ENCODE measurements at places on chromosomes 6 and 20.

DNA sequence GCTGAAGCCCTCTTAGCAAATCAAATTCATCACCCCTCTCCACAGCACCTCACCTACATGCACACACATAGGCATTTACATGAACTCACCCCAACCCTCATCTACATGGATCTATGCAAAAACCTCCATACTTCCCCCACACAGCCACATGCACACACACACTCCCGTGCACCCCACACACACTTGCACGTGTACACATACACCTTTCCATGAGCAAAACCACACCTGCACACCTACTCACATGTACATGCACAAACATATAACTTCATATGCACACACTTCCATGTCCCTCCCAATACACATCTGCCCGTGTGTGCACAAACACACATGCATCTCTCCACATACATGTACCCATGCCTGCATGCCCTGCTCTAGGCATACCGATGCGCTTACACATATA, 23.3 kb downstream of the CST5 start:
- DNase-seq = no peak

DNA sequence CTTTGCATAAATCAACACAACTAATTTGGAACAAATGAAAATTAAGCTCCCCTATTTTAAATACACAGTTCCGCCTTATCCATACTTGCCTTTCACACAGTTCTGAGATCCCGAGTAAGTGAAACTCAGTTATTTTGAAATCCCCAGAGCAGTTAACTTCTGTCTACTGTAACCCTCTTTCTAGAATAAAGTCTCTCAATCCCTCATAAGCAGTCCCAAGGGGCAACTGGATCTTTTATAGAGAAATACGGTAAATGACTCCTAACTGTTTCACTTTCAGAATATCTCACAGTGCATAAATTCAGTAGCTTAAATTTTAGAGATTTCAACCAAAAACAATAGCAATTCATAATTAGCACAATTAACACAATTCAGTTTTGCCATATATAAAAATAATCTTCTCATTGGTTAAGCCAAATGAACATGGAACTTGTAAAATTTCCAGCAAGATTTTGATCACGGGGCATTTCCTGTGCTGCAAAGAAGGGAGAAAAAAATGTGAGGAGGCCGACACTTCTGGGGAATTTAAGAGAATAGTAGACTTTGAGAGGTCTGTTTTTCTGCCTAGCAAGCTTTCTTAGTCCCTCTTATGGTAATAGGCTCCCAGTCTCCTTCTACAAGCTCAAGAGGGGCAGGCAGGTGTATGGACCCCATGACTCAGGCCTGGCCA, 78.3 kb downstream of the KIF6 start:
- no peak for DNase-seq

- peak; percentile 26 for DNase-seq
These were observed 7.9 kb downstream of the AGPAT4 start for GRCh38 chr6:161265975-161266374.

DNA sequence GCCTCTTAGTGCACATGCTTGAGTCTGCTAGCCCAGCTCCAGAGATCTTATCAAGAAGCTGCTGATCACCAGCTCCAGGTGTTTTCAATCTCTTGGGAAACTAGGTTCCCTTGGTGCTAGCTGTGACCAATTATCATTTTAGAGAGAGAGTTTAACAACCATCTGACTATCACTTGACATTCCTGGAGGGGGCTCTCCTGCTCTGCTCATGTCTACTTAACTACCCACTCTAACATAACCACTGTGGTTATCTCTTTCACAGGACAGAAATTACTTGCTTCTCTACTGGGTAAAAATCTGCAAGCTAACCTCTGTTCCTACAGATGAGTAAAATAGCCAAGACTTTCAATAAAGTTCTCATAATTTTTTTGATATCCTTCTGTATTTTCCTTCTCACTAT, 823.4 kb upstream of the GJE1 start:
- no peak for DNase-seq

DNA sequence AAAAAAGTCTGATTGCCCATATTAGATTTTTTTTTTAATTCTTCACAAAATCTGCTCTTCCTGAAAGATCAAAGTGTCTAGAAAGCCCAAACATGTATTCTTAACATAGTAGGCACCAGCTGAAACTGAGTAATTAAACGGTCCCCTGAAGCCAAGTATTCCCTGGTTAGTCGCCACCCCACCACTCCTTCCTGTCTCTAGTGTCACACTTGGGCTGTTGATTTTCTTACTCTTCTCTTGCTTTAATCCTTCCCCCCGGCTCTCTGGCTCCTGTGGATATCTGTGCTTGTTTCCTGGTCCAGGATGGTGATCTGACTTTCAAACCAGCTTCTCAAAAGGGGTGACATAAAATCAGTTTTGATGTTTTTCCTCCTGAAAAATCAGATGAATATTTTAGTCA, 162.9 kb downstream of the QKI start:
- no peak for DNase-seq

- no peak for DNase-seq
These were observed 52.9 kb upstream of the UNC93A start for GRCh38 chr6:167238146-167238693.

GRCh38 chr6:56387621-56388414, 140.4 kb upstream of the COL21A1 start:
- no peak for DNase-seq

- DNase-seq = no peak
These were observed 34.0 kb upstream of the SCGN start for GRCh38 chr6:25617997-25618396.

DNA sequence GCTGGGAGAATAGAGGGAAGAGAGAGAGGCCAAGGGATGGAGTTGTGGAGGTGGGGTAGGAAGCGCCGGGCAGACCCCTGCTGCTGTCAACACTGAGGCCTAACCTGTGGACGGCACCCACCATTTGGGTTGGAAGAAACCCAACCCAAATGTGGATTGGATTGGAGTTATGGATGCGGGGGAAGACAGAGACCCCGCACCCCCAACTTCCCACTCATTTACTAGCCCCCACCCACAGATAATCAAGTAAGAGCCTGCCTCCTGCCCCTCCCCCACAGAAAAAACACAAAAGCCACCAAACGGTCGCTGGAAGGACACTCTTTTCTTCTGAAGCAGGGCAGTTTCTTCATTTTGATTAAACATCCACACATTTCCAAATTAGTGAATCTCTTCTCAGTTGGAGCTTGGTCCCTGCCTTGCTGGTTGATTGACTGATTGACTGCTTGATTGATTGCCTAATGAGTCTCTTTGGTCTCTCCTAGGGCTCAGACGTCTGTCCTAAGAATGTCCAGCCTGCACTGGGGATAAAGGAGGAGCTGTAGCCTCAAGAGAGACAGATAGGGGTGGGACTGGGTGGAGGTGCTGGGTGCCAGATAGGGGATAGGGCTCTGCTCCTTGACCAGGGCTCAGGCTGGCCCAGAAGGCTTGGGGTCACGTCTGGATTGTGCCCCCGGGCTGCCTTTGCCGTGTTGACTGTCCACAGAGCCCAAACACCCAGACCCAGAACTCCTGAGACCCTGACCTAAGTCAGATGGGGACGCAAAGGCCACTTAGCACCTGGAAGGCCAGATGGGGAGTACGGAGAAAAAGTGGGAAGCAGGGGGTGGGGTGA, 74.9 kb upstream of the FOXP4 start:
- DNase-seq = no peak
